ENCODE measurements at places on chromosomes 12 and 14.

DNA sequence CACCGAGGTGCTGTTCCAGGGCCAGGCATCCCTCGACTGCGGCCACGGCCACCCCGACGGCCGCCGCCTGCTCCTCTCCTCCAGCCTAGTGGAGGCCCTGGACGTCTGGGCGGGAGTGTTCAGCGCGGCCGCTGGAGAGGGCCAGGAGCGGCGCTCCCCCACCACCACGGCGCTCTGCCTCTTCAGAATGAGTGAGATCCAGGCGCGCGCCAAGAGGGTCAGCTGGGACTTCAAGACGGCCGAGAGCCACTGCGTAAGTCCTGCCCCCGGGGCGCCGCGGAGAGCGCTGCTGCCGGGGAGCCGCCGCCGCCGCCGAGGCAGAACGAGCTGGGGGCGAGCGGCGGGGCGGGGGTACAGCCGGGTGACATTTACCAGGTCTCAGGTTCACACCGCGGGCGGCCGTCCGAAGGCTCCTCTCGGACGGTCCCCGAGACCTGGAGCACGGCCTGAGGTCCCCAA, 1.4 kb downstream of the PLXNC1 start:
- DNase-seq: no peak

DNA sequence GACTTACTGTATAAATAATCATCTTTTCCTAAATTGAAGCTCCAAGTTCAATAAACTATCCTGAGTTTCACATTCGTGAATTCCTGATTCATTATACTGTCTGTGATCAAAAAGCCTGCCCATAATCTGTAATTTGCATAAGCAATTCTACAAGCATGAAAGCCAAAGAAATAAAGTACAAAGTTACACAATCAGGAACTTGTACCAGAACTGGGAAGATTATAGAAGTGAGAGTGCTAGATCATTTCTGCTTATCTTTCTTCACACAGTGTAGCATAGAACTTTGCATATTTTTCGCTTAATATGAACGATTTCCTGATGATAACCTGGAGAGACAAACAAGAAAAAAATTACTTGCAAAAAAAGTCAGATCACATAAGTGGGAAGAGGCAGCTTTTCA, 308.2 kb downstream of the C12orf50 start:
- DNase-seq: no peak

GRCh38 chr14:58638231-58639197, 752 bp downstream of the DACT1 start:
- DNase-seq: peak; percentile 3

DNA sequence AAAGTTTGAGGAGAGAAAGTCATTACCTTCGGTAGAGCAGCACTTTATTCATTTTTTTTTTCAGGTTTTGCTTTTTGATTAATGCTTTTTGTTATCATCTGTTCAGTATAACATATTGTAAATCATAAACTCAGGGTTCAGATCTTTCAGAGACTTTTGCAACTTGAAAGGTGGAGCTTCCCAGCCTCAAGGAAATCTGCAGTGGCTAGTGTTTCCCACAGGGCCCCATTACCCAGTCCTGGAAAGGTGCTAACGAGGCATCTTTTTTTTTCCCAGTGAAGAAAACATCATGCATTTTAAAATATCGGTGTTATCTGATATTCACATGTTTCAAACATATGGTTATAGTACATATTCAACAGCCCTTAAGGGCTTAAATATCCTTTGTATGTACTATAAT, 74.0 kb downstream of the HMGA2 start:
- DNase-seq: no peak

- DNase-seq: no peak
Measured at GRCh38 chr12:72191761-72192160, 80.4 kb upstream of the TRHDE start.

GRCh38 chr12:93844164-93844784, 167.1 kb downstream of the CRADD start:
- DNase-seq: no peak

DNA sequence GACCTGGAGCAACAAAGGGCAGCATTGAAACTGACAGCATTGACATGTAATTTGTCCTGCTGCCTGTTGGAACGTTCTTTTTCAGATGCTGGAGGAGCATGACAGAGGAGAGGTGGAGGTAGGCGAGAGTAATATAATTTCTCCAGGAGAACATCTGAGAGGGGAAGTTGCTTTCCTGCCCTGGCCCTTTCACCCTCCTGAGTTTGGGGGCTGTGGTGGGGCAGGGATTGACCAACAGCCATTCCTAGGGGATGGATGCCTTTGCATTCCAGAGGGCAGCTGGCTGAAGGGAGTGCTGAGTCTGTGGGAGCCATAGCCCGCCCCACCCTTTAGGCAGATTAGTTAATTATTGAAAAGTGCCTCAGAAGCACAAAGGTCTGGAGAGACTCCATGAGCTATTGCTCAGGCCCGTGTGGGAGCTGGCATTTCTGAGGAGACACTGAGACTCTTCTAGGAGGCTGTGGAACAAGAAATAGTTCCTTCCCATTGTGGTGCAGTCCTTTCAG, 73.5 kb downstream of the ARF6 start:
- peak; percentile 90 for DNase-seq

- DNase-seq: no peak
Measured at GRCh38 chr12:127081058-127081457, 1185.9 kb upstream of the TMEM132C start.

Measured in Caki2 (cell line).